Large intestine (tissue), 12 donors: ENCODE measurements at places on chromosomes 4 and X. TPM values are rescaled to one million over a fixed set of nuclear protein-coding genes. Genes with fewer than 3 reads are reported as not detected.

The MAGED1 gene
- polyA plus RNA-seq: 155 TPM

The TXK gene
- polyA plus RNA-seq: 4.9 TPM

DNA sequence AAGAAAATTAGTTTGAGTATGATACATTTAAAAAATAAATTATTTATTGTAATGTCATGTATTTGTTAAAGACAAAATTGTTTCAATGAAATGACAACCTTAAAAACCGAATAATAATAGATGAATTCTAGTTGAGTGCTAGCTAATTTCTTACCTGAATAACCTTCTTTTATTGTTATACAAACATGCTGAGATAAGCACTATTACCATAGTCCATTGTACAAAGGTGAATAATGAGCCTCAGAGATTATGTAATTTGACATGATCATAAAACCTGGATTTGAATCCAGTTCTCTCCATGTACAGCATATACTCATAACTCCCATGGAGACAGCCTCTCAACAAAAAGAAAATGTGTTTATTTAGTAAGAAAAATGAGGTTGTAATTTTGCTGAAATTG, 1512.9 kb downstream of the PCDH19 start:
- no peak for DNase-seq
- H3K27ac ChIP-seq: no peak overlapping the region
- no peaks in the 10 kb centered on the region for H3K27me3 ChIP-seq
- H3K36me3 ChIP-seq: no peaks in the 10 kb centered on the region
- no peaks in the 10 kb centered on the region for H3K4me1 ChIP-seq

The SOD3 gene
- 5.3 TPM for polyA plus RNA-seq

The SASH3 gene
- 11.4 TPM for polyA plus RNA-seq

DNA sequence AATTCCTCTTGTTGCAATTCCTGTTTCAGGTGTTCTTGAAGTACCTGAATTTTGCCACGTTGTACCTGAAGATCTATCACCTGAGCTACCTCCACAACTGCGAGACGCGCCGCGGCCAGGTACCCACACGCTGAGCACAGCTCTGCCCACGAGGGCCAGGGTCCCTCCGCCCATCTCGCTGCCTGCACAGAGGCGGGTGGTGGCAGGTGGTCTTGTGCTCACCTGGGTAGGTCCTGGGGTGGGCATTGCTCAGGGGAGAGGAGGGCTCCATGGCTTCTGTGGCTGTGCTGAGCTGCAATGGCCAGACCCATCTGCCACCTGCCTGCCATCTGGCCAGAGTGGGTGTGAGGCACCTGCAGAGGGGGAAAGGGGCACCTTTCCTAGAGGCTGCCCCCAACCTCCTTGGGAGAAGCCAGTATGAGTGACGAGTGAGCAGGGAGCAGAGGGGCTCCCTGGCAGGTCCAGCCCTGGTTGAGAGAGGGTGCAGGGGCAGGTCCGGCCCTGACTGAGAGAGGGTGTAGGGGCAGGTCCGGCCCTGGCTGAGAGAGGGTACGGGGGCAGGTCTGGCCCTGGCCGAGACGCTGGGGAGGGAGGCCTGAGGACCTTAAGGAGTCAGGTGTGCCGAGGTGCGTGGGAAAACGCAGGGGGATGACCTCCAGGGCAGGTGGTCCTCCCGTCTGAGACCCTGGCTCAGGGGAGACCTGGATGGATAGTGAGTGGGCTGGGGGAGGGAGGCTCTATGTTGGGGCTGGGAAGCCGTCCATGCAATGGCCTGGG, 10.7 kb downstream of the PDE6B start:
- H3K27ac ChIP-seq: no peak overlapping the region
- H3K36me3 ChIP-seq: no peaks in the 10 kb centered on the region
- H3K27me3 ChIP-seq: peaks cover 3% of the 10 kb centered on the region
- H3K4me3 ChIP-seq: no peak overlapping the region

DNA sequence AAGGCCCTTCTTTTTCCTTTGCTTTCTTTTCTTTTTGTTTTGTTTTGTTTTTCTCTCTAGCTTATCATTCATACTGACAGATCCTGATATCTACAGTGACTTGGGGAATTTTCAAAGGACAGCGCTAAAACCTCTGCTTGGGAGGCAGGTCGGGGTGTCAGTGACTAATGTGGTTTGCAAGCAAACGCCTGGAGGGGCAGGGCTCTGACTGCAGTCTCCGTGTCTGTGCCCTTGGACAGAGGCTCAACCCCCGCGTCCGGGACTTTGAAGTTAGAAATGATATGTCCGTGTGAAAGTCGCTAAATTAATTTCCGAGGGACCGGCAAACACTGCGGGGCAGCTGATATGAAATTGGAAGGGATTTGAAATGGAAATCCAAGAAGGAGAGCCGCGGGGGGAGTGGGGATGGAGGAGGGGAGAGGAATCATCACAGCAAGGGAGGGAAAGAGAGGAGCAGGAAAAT, 312.4 kb downstream of the DHRSX start:
- no peak overlapping the region for H3K27ac ChIP-seq
- H3K4me3 ChIP-seq: no peak overlapping the region
- H3K36me3 ChIP-seq: no peaks in the 10 kb centered on the region
- no peak for DNase-seq
- H3K4me1 ChIP-seq: no peaks in the 10 kb centered on the region

The ARAP2 gene
- 13.6 TPM for polyA plus RNA-seq

DNA sequence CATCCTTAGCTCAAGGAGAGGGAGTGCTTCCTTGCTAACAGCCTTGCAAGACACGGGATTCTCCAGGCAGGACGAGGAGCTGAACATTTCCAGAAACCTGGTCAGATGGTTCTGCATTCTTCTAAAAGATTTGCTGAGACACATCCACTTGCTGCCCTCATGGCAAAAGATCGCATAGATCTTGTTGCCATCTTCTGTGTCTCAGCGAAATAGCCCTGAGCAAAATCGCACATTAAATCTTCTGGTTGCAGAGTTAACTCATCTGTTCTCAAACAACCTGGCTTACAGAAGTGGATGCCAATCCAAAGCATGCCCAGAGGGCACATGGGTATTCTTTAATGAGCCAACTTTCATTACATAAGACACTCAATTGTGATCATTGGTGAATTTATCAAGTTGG, 167.5 kb downstream of the PRKX start:
- no peaks in the 10 kb centered on the region for H3K36me3 ChIP-seq
- H3K4me1 ChIP-seq: no peaks in the 10 kb centered on the region
- no peak overlapping the region for H3K27ac ChIP-seq
- no peaks in the 10 kb centered on the region for H3K27me3 ChIP-seq
- H3K4me3 ChIP-seq: no peak overlapping the region

DNA sequence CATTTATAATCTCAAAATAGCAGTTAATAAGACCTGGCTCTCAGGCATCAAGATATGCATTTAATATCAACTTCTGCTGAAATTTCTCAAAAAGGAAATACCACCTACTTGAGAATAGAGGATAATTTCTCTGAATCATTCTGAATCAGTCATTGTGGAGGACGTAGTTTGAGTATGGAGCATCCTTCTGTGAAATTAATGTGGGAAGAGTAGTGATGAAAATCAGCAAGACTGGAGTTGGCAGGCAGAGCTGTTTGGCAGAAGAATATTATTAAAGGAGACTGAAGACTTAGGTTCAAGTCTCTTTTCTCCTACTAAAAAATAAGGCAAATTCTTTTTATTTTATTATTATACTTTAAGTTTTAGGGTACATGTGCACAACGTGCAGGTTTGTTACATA, 325.6 kb upstream of the ATOH1 start:
- H3K36me3 ChIP-seq: no peaks in the 10 kb centered on the region
- DNase-seq: no peak
- no peak overlapping the region for H3K4me3 ChIP-seq
- H3K27ac ChIP-seq: no peak overlapping the region

The CFAP299 gene
- 0.16 TPM for polyA plus RNA-seq

The DMD gene
- 23.3 TPM for polyA plus RNA-seq

The COX7B2 gene
- polyA plus RNA-seq: not detected

The FANCB gene
- polyA plus RNA-seq: 1.4 TPM

GRCh38 chr4:38230821-38231563, 270.8 kb downstream of the PTTG2 start:
- peak overlapping the region; percentile 93 for H3K27ac ChIP-seq
- peak; percentile 35 for DNase-seq
- H3K4me3 ChIP-seq: no peak overlapping the region
- no peaks in the 10 kb centered on the region for H3K27me3 ChIP-seq

DNA sequence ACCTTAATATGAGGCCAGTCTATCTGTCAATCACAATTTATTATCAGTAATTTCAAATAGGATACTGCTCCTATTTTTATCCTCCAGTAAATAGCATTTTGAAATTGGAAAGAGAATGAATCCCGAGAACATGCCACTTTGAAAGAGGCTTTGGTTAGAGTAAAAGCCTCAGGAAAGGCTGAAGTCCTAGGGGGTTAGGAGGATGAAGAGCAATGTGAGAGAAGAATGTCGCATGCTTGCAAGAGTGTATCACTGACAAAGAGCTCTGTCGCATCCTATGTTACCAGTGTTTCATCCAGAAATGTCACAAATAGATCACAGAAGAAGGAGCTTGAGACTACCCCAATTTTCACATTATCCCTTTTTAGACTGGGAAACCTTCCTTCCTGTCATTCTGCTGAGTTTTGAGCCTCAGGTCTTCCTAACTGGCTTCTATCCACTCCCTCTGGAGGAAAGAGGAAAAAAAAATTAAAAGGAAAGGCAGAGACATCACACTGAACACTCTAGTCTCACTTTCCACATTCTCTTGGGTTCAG, 39.8 kb downstream of the GPM6A start:
- H3K4me1 ChIP-seq: no peaks in the 10 kb centered on the region
- H3K36me3 ChIP-seq: no peaks in the 10 kb centered on the region
- no peak for DNase-seq
- H3K4me3 ChIP-seq: no peak overlapping the region
- H3K27me3 ChIP-seq: no peaks in the 10 kb centered on the region

The ADH1C gene
- polyA plus RNA-seq: 40.5 TPM

GRCh38 chrX:1224954-1225353, 12.5 kb upstream of the CRLF2 start:
- no peak overlapping the region for H3K4me3 ChIP-seq
- no peak overlapping the region for H3K27ac ChIP-seq
- H3K4me1 ChIP-seq: no peaks in the 10 kb centered on the region

DNA sequence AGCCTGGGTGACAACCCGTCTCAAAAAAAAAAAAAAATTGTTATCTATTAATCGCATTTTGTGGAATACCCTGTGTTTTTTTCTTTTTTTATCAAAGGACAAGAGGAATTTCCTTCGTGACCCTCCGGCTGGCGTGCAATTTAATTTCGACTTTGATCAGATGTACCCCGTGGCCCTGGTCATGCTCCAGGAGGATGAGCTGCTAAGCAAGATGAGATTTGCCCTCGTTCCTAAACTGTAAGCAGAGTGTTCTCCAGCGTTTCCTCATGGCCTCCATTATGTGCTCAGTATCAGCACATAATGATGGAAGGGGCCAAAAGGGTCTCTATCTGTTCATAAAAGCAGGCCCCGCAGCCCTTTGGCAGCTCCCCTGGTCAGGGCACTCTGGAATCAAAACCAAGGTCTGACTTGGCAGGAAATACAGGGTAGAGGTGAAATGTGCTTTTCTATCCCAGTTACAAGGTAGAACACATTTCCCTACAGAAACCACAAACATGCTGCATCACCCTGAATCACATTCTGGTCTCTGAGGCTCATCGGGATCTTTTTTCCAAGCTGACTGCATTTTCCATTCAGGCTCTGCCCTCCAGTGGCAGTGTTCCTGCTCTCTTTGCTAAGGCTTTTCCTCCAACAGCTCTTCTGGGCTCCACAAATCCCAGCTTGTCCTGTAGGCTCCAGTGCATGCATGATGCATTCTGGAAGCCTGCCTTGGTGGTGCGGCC, 24.4 kb downstream of the SYAP1 start:
- no peak overlapping the region for H3K4me3 ChIP-seq
- no peaks in the 10 kb centered on the region for H3K27me3 ChIP-seq
- peaks cover 32% of the 10 kb centered on the region for H3K36me3 ChIP-seq
- no peak overlapping the region for H3K27ac ChIP-seq
- no peaks in the 10 kb centered on the region for H3K4me1 ChIP-seq

DNA sequence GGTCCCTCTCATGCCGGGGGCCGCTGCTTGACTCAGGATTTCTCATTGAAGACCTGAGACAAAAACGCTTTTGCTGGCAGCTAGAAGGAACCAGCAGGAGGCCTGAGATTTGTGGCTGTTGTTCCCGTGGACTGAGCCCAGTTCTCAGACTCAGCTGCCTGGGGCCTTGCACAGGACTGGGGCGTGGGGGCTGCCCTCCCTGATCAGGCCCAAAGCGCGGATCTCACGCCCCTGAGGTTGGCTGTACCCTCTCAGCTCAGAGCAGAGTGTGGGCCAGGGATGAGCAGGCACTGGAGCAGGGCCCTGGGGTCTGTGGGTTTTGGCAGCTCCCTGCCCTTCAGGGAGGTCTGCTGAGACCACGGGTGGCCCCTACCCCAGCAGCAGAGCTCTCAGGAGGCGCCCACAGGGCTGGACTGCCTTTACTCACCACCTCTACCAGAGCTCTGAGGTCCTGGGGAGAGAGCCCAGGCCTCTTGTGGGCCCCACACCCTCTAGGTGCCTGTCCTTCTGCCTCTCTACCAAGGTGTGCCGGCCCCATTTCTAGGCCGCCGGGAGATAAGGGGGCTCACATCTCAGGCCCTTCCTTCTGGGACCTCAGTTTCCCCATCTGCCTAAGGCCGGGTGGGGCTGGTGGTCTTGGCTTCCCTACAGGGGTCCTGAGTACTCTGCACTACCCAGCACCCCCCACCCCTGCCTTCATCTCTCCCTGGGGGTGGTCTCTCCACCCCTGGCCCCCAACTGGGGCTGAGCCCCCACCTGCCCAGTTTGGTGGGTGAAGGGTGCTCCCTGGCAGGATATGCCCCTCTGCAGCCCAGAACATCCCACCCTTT, 5.6 kb downstream of the MSANTD1 start:
- peaks cover 2% of the 10 kb centered on the region for H3K36me3 ChIP-seq
- no peaks in the 10 kb centered on the region for H3K4me1 ChIP-seq
- H3K4me3 ChIP-seq: no peak overlapping the region
- no peak for DNase-seq

DNA sequence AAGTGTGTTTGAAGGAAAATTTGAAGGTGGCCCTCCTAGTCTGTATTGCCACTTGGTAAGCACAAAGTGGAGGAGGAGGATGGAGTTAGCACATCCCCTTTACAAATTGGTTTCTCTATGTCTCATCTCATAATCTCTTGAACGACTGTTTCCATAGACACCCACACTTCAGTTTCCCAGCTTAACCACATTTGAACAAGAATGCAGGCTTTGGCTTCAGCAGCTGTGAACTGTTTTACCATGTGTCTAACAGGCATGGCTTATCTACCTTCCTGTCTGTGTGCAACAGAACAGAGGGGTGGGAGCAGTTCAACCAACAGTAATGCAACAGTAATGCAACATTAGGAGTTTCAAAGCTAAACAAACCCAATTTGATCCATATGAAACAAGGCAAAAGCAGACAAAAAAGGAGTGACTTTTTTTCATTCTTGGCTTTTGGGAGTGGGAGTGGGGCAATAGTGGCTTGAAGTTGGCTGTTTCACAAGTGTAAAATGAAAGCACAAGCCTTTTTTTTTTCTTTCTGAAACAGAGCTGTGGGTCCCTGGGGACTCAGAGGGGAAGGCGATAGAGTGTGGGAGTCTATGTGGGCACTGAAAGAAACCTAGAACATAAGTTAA, 108.0 kb downstream of the ITM2A start:
- H3K27ac ChIP-seq: no peak overlapping the region
- H3K4me1 ChIP-seq: no peaks in the 10 kb centered on the region
- H3K4me3 ChIP-seq: no peak overlapping the region
- no peaks in the 10 kb centered on the region for H3K36me3 ChIP-seq
- H3K27me3 ChIP-seq: no peaks in the 10 kb centered on the region
- peak; percentile 2 for DNase-seq
